ENCODE measurements at places on chromosomes 2 and 18. TPM values are rescaled to one million over a fixed set of nuclear protein-coding genes. Genes with fewer than 3 reads are reported as not detected.

GRCh38 chr18:34809451-34810072, 99.5 kb downstream of the DTNA start:
- DNase-seq, result no peak

ASB18 gene
- 44.4 TPM for total RNA-seq

- DNase-seq, result no peak
Measured at GRCh38 chr2:164913640-164914350, 41.5 kb downstream of the SLC38A11 start.

GRCh38 chr2:71156573-71156972, 26.1 kb downstream of the MPHOSPH10 start:
- no peak for DNase-seq

ANKRD30B gene
- not detected for total RNA-seq

DNA sequence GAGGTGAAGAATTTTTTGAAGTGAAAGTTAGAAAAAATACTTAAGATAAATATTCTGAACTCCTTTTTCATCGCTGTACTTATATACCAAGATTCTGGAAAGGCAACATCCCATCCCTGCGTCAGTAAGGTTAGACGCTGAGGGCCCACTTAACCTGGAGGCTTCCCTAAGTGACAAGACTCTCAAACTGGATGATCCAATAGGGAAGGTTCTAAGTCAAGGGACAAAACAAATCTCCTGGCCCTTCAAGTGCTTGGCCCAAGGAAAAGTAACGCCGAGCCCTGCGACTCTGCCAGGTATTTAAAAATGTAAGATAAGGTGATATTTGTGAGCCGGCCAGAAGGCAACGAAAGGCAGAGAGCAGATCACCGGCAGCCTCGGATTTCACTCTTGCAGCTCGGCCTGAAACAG, 1.3 kb downstream of the STK39 start:
- no peak for DNase-seq

DNA sequence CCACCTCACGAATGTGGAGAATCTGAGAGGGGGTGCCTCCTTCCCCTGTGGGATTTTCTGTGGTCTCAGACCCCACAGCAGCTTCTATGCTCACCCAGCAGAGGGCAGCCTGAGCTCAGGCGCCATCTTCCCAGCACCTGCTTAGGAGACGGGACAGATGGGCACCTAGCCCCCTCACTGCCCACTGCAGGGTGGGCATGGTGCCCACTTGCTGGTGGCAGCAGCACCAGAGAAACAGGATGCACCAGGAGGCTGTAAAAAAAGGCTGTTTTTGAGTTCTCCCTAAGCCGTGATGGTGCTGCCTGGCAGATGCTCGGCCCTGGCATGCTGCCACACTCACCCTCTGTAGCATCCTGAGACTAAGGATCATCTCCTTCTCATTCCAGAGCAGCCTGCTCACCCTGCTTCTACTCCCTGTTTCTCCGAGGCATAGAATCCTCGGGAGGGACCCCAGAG, 19.1 kb upstream of the SLC20A1 start:
- peak; percentile 84 for DNase-seq

DLGAP1 gene
- 6.5 TPM for total RNA-seq

- DNase-seq, result no peak
Measured at GRCh38 chr2:28342081-28342967, 50.3 kb upstream of the FOSL2 start.

DNA sequence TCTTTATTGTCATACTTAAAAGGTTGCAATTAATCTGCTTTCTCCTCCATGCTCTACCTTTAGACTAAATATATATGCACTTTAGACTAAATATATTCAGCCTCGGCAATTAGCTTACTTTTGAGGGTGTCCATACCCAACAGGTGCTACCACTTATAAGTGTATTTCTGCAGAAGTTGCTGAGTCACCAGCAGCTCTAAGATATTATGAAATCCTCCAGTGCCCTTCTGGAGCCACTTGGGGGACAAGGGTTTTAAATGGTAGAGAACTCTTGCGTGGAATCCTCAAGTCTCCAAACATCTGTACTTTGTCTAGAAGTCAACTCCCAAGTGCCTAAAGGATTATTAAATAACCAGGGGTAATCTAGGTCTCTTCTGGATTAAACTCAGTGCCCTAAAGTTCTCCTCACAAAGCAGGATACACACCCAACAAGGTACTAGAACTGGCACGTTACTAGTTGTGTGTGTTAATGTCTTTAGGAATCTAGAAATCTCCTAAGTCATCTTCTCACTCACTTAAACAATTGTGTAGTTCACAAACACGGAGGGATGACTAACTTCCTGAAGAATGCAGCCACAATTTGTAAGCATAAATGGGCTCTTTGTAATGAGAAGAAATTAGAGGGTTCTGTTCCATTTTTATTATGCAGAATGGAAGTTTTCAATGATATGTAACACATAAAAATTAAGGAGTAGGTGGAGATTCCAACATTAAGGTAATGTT, 159.7 kb downstream of the CD226 start:
- DNase-seq, result no peak

GRCh38 chr2:128452024-128452411, 133.3 kb upstream of the HS6ST1 start:
- DNase-seq, result peak; percentile 20

GRCh38 chr2:146038014-146038413, 1518.1 kb upstream of the ZEB2 start:
- DNase-seq, result no peak

DNA sequence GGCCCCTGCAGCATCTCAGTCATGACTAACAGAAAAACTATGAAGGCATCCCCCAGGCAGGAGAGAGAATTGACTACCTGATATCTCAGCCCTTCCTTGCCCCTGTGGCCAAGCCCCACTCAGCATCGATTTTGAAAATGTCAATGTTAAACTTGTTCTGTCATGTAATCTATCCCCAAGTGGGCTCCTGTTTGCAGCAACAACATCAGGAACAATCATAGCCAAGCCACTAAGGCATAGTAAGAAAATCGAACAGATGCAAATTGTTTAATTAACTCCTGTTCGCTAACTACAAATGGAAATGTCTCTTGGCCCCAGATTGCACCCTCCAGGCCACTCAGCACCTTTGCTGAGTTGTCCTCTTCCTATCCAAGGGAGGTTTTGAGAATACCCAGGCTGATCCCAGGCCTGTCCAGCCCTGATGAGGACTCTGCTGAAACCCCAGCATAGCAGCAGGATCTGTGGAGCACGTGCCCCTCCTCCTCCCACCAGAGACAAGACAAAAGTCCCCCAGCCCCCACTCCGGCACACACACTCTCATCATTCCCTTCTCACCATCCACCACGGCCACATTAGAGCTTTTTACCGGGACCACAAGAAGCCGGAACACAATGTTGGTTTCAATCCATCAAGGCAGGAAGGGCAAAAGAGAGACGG, 150.1 kb downstream of the TNS1 start:
- DNase-seq, result no peak
